NCI-H524 (cell line): ENCODE measurements at places on chromosomes 5 and 9.

- no peak for DNase-seq
These were observed 203.8 kb downstream of the AUH start for GRCh38 chr9:91157883-91158282.

GRCh38 chr5:9401786-9402472 is 143.9 kb downstream of the SEMA5A start:
- no peak for DNase-seq

GRCh38 chr9:98199388-98200033 is 7.1 kb upstream of the CORO2A start:
- DNase-seq = no peak

- no peak for DNase-seq
These were observed 459.6 kb downstream of the ACTL7B start for GRCh38 chr9:108396193-108396592.

DNA sequence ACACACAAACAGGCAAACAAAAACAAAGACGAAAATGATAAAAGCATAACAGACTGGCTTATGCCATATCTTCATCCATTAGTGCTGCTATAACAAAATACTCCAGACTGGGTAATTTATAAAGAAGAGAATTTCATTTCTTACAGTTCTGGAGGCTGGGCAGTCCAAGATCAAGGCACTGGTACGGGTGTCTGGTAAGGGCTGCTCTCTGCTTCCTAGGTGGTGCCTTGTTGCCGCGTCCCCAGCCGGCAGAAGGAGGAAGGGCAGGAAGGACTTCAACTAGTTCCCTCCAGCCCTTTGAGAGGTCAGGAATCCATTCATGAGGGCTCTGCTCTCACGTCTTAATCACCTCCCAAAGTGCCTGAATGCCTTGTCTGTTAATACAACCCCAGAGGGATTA is 122.6 kb downstream of the BOD1 start:
- DNase-seq = no peak

GRCh38 chr9:33332011-33332410 is 41.7 kb downstream of the NFX1 start:
- no peak for DNase-seq

DNA sequence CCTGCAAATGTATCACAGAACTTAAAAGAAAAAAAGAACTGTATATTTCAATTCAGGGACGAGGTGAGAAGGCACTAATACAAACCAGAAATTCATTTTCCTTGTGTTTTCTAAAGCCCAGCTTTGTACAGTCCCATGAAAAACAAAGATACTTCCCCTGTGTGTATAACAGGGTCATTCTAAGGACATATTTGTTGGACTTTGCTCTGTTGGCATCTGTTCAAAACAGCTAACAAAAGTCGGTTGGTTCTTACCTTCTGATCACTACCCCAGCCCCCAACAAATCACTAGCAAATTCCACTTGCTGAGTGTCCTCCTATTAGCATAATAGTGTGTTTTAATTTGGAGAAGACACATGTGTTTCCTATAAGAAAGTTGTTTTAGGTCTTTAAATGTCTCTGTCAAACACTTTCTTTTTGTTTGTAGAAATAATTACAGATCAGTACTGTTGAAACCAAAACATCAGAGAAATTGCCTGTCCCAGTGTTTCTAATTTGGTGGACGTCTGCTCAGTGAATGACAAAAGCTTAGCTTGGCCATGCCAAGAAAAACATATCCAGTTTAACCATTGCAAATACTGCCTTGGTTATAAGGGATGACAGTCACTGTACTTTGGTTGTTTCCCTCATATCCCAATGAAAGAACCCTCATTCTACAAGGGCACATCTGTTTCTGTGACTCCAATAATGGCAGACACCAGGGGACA is 480.5 kb downstream of the EBF1 start:
- DNase-seq = no peak

- DNase-seq = no peak
These were observed 696.9 kb downstream of the MAT2B start for GRCh38 chr5:164202338-164202737.

DNA sequence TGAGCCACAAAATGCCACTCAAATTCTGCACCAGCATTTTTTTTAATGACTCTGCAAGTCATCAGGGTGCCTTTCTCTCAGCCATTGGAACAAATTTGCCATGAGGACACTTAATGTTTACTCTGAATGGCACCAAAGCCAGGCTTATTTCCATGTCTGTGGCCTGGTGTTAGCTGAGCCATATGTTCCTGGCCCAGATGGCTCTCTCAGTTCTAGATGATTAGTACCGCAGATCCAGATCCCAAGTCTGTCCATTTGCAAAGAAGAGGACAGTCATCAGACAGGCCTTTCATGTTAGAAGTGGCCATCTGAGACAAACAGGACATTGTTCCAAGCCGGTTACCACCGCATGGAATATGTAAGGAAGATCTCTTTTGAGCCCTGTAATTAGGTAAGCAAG is 70.3 kb downstream of the INSYN2B start:
- peak; percentile 48 for DNase-seq

DNA sequence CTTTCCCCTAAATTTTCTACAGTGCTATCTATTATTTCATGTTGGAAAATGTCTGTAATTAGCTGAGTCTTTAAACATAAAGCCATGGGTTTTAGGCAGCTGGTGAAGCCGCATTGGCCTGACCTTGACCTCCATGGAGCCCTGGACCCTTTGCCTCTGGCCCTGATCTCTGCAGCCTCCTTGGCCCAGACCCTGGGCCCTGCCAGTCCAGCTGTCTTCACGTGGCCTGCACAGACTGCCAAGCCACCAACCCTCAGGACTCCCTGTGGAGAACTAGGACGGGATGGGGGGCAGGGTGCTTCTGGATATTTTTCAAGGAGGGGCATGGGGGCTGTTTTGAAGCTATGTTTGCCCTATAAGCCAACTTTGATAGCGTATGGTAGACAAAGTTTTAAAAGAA is 29.8 kb upstream of the PPARGC1B start:
- no peak for DNase-seq

- DNase-seq = no peak
These were observed 103.4 kb downstream of the DAB2IP start for GRCh38 chr9:121754655-121755436.

GRCh38 chr5:39017504-39017903 is 56.7 kb downstream of the RICTOR start:
- no peak for DNase-seq

DNA sequence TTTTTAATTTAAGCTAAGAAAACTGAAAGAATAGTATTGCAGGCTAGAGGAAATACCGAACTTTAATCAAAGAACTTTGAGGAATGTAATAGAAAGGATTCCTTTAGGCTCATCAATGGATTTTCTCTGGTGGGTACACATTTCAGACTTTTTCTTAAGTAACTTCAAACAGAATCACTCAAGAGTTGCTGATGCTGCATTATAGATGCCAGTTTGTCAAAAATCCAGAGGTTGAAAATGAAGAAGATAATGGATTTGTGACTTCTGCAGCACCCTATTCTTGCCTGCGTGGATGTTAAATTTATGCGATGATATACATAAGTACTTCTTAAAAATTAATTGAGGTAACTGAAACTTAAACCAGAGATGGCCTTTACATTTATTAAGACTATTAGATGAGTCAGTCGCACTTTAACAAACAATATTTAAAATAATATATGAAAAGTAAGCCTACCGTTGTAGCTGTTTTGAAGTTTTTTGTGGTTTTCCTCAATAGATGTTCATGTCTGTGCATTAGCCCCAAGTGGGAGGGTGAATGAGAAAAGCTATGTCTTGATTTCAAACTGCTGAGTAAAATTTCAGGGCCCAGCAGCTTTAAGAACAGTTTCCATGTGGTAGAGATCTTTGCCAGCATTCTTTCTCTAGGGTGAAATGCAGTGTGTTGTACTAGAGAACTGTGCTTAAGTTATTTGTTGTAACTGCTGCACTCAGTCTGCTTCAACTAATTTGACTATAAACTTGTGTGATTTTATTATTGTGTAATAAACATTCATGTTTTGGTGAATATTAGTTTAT is at the start of gene OGN:
Gene OGN, minus strand, starts transcription at position 537 of the 795 bp plus-strand sequence. CDS start 1,171 bp downstream, outside the sequence.
- DNase-seq = peak; percentile 6

DNA sequence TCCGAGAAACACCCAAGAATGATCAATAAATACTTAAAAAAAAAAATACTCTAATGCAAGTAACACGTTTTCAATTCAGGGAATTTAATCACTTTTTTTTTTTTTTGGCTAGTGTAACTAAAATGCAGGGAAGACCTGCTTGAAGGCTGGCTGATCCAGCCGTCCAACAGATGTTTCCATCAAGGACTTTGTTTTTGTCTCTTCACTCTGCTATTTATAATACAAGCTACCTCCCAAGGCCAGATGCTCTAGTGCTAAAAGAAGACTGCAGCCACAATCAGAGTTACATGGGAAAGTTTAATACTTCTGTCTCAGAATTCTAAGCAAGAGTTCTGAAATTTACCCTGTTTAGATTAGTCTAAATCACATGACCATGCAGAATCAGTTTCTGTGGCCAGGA is 14.5 kb downstream of the TBCA start:
- peak; percentile 93 for DNase-seq

GRCh38 chr9:108468364-108468763 is 387.4 kb downstream of the ACTL7B start:
- DNase-seq = peak; percentile 68

DNA sequence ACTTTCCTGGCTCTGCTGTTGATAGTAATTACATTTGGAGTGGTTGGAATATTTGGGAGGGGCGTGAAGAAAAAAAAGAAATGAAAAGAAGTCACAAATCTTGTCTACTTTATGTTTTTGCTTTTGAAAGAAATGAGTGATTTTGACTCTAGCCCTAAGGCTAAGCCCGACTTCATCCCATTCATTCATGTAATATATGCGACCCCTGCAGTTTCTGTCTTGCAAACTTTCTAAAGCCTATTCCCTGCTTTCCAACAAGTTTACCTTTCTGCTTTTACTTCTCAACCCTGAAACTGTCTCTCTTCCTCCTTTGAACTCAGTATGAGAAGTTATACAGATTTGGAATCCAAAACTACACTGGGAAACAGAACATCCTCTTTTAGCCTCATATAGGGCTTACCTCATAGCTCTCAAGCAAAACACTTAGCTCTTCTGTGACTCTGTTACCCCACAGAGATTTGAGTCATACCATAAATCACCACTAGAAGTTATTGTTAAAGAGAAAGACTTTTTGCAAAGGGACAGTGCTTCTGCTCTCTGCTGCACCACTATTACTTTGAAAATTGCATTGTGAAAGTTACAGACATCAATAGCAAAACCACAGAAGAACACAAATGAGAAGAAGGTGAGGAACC is 1.6 kb downstream of the CFAP95 start:
- no peak for DNase-seq

DNA sequence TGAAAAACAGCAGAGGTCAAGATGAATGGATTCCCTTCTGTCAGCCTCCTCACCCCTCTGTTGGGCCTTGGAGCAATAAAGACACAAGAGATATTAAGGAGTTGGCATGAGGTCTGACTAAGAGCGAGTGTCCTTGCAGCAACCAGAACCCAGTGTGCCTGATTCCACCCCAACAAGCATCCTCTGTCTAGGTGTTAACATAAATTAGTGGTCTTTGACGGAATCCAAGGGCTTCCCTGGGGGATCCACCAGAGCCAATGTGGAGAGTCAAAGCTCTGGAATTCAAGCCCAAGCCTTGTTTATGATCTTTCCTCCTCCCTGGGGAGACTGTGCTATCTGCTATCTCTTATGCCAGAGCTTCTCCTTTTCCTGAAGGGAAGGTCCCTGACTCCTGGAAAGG is 128.1 kb upstream of the SMIM23 start:
- no peak for DNase-seq

GRCh38 chr9:105255421-105255820 is 11.0 kb downstream of the SLC44A1 start:
- no peak for DNase-seq

DNA sequence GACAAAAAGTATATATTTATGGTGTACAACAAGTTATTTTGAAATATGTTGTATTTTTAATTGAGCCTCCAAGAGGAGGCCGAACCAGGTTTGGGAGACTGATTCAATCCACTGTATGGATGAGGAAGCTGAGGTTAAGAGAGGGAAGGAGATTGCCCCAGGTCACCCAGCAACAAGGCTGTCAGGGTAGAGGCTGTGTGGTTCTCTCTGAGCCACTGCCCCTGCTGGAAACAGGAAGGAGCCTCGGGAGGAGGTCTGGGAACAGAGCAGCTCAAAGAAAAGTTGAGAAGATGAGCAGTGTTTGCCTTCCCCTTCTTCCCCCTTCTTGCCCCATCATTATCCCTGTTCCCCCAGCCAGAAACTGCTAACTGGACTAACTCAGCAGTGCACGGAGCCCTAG is 6.6 kb upstream of the FAT2 start:
- no peak for DNase-seq

GRCh38 chr9:3863111-3863528 is 337.3 kb upstream of the RFX3 start:
- DNase-seq = no peak

DNA sequence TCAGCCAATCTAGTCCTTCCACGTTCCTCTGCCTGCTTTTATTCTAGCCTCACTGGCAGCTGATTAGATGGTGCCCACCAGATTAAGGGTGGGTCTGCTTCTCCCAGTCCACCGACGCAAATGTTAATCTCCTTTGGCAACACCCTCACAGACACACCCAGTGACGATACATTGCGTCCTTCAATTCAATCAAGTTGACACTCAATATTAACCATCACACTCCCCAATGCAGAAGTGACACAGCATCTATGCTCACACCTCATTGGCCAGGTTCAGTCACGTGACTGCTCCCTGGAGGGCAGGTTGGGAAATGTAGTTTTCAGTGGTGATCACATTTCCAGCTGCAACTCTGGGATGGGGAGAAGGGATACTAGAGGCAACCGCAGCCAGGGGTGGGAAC is 13.0 kb downstream of the SUSD3 start:
- DNase-seq = peak; percentile 26

DNA sequence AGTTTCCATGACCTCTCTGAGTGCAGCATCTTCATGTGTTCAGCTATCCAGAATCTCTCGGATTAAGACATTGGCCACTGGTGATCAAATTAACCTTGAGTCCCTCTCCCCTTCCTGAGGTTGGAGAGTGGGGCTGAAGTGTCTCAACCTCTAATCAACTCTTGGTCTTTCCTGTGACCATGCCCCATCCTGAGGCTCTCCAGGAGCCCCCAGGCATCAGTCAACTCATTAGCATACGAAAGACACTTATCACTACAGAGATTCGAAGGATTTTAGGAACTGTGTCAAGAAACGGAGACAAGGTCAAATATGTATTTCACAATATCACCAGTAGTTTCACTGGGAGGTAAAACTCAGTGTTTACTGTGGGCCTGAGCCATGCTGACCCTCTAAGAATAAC is 130.2 kb upstream of the CCDC152 start:
- DNase-seq = no peak

- DNase-seq = no peak
These were observed 11.7 kb downstream of the FIBCD1 start for GRCh38 chr9:130927338-130927737.

DNA sequence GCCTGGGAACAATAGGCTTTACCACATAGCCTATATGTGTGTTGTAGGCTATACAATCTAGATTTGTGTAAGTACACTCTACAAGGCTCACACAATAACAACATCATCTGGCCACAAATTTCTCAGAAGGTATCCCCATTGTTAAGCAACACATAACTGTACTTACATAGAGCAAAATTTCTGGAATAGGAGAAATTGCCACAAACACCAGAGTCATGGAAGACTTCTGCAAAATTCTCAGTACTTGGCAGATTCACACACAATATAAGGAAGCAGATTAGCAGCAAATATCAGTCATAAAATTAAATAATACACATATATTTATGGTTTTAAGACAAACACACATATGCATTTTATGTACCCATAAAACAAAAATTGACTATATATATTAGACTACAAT is 16.4 kb downstream of the GNAQ start:
- no peak for DNase-seq

GRCh38 chr5:139571543-139571942 is 10.4 kb downstream of the UBE2D2 start:
- DNase-seq = no peak

- DNase-seq = peak; percentile 31
These were observed 291.2 kb downstream of the BRINP1 start for GRCh38 chr9:119078015-119078414.
